ENCODE measurements at places on chromosomes 11 and 22.
A peak's percentile ranks its signal among the peaks of the same experiment; 100 is the strongest.

DNA sequence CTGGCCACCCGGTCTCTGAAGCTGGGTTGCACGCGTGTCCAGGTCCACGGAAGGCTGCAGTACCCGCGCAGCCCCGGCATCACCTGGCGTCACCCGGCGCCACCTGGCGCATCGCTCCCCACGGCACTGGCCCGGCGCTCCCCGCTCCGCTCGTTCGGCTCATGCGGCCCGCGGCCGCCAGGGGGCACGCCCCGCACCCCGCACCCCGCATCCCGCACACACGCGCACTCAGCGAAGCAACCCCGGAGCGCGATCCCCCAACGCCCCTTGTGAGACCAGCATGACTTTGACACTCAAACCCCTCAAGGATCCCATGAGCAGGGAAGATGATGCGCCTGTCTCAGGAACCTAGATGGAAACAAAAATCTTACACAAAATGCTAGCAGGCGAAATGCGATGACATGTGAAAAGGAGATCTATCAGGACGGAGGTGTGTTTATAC is 11.9 kb downstream of the B3GNT6 start:
- DNase-seq = no peak

DNA sequence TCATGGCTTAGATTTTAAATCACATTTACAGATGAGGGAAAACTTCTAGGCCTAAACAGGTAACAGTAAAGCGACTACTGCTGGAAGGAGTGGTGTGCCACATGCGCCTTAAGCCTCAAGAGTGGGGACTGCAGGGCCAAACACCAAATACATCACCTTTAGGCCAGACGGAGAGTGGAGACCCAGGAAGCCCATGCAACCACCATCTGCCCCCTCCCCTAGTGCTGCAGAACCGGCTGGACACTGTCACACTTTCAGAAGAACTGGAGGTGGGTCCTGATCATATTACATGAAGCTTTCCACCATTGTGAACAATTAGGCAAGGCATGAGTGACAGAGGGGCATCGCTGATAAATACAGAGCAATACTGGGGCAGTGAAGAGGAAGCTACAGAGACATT is 28.9 kb downstream of the SLC25A18 start:
- DNase-seq = no peak

GRCh38 chr11:47499614-47500013 is 50.7 kb upstream of the RAPSN start:
- DNase-seq = no peak

- DNase-seq = no peak
Measured at GRCh38 chr22:50579752-50580151, 1.5 kb upstream of the CPT1B start.

DNA sequence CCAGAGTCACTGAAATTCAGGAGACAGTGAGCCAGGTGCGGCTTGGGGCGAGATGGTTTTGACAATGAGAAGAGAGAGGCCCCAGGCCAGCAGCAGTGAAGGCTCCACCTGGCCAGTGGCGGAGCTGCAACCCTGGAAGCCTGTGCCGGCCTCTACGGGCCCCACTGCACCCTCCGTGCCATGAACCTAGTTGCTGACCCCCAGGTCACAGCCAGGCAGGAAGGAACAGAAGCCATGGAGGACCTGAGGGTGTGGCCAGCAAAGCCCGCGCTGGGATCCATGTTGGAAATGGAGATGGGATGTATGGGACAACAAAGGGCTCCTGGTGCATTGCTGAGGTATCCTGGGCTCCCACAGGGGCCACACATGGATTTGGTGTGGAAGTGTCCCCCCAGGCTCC is 1528.5 kb downstream of the BRD1 start:
- no peak for DNase-seq

GRCh38 chr22:24157822-24158135 is 23.5 kb upstream of the SUSD2 start:
- no peak for DNase-seq

- no peak for DNase-seq
Measured at GRCh38 chr11:128552783-128553661, 34.3 kb downstream of the ETS1 start.

GRCh38 chr22:19885841-19886592 is 31.3 kb upstream of the GNB1L start:
- DNase-seq = no peak

DNA sequence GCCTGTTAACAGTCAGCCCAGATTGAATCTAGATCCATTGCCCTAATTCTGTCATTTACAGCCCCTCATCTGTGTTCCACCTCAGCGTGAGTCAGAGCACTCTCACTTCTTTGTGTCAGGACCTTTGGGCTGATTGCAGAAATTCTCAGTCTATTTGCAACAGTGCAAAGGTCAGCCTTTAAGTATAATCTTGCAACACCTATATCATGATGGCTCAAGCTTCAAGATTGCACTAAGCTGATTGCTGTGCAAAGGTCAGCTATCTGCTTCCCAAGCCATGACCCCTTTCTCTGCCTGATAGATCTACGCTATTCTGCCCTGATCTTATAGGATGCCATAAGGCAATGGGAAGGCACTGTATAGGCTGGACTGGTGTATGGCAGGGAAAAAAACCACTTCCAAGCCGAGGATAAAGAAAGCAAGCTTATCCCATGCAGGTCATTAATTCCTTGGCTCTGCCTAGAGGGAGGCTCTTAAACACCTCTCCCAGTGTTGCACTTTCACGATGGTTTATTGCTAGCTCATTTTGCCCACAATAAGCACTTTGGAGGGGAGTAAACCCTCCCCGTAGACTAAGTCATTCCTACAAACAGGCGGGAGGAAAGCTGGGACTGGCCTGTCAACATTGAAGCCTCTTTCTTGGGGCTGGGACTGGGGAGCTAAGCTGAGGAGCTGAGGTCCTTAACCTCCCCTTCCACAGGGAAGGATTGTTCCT is 100.6 kb downstream of the RRAS2 start:
- DNase-seq = no peak

- DNase-seq = no peak
Measured at GRCh38 chr11:131584785-131585592, 214.6 kb downstream of the NTM start.

GRCh38 chr11:47071341-47071740 is 105.3 kb downstream of the ARFGAP2 start:
- no peak for DNase-seq

DNA sequence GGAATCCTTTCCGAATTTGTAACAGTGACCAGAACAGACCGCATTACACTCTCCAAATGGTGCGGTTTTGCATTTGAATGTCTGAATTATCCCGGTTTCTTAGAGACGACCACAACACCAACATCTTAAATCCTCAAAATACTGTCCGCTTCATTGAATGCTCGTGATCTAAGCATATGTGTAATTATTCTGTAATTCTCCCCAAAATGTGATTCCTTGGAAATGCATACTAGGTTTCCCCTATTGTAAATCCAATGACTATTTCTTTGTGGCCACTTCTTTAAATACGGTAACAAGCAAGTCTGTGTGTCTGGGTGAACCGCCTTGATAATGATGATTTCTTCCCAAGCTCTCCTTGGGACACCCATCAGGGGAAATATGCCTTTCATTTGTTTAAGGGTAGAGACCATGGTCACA is 87.3 kb upstream of the DBX1 start:
- no peak for DNase-seq

DNA sequence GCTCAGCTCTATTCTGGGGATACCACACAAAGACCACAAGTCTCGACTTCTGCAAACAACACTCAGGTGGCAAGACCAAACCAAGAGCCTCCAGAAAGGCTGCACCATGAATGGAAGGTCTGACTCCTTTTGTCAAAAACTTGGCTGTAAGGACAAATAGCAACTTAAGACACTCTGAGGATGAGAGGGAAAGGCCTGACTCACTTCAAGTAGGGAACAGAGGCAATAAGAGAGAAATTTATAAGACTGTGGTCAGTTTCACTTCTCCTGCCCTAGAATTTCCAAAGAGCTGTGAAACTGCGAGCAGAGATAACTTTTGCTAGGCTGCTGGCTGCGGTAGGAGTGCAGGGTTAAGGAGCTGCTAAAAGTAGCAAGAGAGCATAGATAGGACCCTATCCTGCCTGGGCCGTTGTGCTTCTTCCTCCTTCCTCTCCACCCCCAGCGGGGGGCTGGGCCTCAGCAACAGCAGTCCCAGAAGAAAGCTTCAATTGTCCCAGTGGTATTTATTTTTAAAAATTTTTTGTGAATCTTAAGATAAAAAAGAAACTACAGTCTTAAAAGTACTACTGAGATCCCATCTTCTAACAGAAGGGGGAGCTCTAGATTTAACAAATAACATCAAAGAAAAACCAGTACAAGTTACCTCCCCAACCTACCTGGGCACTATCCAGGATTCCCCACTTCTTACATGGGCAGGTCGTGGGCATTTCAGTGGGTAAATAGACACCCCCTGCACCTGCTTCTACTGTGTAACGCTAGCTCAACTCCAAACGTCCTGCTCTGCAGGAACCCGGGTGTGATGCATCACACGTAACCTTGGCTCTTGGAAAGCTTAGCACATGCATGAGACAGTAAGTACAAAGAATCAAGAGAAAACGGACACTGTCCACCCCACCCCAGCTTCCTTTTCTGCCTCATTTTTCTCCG is 66.4 kb downstream of the SGSM3 start:
- DNase-seq = peak; percentile 39

DNA sequence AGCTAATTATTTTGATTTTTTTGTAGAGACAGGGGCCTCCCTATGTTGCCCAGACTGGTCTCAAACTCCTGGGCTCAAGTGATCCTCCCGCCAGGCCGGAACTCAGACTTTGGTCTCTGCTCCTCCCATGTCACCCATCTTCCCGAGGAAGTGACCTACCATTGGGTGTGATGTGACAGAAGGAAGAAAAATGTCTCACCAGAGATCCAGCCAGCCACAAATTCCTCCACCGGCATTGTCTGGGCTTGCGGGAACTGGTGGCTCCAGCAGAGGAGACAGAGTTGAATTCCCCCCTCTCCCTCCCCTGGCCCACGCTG is 772 bp downstream of the SLC25A45 start:
- DNase-seq = no peak

DNA sequence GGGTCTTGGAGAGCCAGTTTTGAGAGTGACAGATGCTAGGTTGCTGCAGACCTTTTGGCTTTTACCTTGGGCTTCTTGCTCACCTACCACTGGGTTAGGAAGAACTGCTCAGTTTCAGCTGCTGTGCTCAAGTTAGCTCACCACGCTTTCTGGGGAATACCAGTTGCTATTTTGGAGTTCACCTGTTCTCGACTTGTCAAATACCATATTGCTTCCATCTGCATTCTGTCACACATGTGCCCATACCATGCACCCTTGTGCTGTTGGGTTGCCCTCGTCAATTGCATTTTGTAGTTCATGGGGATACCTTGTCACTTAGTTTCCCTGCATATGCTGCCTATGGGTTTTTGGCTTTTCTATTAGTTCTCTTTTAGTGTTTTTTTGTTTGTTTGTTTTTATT is 23.0 kb upstream of the BARX2 start:
- DNase-seq = no peak

DNA sequence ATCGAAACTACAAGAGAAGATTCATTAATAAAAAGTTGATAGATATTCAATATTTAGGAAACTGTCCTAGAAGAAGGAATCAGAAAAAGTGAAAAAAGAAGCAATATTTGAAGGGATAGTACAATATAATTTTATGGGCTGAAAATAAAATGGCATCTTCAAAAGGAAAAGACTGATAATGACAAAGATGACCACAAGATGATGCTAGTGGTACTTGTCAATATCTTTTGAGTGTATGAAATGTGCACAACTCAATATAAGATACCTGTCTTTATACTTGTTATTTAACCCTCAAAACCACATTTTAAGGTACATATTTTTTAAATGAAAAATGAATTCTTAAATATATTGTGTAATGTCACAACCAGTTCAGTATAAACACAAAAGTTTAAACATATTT is 1059.6 kb upstream of the RAG2 start:
- DNase-seq = no peak

DNA sequence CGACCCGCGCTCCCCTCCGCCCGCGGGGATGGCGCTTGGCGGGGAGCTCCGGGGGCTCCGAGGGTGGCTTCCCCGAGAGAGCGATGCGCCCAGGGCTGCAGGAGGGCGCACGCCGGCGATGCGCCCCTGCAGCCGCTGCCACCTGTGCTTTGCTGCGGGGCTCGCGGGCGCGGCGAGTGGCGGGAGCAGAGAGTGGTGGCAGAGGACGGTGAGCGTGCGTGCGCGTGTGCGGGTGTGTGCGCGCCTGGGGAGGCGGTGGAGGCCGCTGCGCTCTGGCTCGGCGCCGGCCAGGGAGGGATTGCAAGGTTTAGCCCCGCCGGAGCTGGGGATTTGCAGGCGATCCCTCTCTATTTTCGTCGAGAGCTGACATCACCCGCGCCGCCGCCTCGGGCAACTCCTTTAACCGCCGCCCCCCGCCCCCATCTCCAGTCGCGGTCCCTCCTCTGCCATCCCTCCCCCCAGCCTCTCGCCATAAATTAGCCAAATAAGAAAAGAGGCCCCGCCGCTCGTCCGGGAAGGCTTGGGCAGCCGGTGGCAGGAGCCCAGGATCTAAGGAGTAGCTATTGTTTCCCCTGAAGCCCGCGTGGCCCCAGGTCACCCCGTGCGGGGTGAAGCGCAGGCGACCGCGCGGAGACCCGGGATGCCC is at the start of gene SLC1A2:
Gene SLC1A2 (minus strand): TSS at position 375 of the 646 bp plus-strand sequence. CDS start 592 bp downstream, outside the sequence.
- DNase-seq = peak; percentile 44

GRCh38 chr11:3190600-3190999 is 25.5 kb upstream of the OSBPL5 start:
- DNase-seq = no peak

DNA sequence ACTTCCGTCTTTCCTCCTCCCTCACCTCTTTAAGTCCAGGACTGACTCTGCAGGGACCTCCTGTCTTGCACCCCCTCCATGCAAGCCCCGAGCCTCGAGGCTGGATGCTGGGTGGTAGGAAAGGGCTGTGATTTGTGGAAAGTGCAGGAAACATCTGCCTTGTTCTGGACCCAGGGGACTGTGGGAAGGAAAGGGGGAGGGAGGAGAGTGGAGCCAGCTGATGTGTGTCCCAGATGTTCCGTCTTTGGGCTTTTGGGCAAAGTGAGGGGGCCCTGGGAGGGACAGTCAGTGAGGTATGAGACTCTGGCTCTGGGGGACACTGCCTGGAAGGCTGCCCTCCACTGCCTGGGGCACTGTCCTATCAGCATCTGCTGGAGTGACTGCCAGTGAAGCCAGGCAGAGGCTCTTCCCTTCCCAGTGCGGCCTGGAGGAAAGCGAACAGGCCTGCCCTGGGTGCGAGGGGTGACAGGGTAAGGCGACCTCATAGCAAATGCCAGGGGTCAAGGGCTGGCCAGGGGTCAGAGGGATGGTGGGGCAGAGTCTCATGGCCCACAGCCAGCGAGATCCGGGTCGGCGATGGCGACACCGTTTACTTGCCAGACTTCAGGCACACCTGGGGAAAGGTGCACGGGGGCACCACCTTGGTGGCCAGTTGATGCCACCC is 1.7 kb downstream of the MRGPRD start:
- DNase-seq = no peak

DNA sequence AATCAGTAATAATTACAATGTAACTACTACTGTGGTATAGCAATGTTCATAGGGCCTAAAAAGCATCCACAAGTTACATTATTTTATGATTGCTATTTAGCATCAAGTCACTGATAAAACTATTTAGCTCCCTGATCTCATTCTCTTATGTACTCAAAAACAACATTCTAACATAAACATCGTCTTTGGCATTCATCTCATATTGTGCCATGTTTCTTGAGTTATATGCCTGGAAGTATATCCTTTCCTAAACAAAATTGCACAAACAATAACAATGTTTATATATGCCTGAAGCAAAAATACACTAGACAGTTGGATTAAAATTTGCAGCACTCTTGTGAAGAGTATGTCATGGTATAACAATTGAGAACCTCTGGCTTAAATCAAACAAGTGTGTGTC is 34.1 kb downstream of the HORMAD2 start:
- no peak for DNase-seq

- no peak for DNase-seq
Measured at GRCh38 chr11:1557051-1557884, 14.8 kb downstream of the DUSP8 start.

All from NCI-H2171 (cell line).